Stimulated activated CD4-positive, alpha-beta T cell treated with anti-CD3 and anti-CD28 coated beads, TNF-alpha, amount 100 ng/mL, for 24 hours (primary cell): ENCODE measurements at places on chromosomes 2 and 18.

- DNase-seq, result no peak
Measured at GRCh38 chr2:233690444-233690843, 2.2 kb upstream of the UGT1A6 start.

DNA sequence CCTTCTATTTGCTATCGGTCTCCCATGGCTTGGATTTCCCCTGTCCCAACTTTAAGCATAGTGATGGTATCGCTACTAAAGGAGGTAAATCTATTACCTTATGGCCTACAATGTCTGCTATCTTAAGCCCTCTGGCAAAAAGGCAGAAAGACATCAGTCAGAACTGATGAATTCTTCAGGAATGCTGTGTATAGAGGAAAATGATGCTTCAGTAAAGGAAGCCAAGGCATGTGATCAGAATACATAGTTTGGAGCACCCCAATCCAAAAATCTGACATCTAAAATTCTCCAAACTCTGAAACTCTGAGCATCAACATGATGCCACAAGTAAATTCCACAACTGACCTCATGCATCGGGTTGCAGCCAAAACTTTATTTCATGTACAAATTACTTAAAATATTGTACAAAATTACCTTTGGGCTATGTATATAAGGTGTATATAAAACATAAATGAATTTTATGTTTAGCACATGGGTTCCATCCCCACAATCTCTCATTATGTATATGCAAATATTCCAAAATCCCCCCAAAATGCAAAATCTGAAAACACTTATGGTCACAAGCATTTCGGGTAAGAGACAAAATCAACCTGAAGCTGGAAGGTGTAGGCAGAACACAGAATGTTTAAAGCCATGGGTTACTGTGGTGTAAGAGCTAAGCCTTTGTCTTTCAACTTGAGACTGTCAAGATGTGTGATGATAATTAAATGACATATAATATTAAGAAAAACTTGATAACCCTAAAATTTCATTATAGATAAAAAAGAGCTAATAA, 66.2 kb downstream of the CUL3 start:
- no peak for DNase-seq

- no peak for DNase-seq
Measured at GRCh38 chr2:190683802-190684201, 34.9 kb downstream of the NAB1 start.

- DNase-seq, result no peak
Measured at GRCh38 chr18:9568186-9568585, 46.2 kb downstream of the PPP4R1 start.

- no peak for DNase-seq
Measured at GRCh38 chr2:6301426-6301825, 564.3 kb downstream of the CMPK2 start.

- DNase-seq, result no peak
Measured at GRCh38 chr18:63421514-63421913, 762 bp downstream of the VPS4B start.

GRCh38 chr2:179584760-179585159, 276.7 kb downstream of the ZNF385B start:
- no peak for DNase-seq

DNA sequence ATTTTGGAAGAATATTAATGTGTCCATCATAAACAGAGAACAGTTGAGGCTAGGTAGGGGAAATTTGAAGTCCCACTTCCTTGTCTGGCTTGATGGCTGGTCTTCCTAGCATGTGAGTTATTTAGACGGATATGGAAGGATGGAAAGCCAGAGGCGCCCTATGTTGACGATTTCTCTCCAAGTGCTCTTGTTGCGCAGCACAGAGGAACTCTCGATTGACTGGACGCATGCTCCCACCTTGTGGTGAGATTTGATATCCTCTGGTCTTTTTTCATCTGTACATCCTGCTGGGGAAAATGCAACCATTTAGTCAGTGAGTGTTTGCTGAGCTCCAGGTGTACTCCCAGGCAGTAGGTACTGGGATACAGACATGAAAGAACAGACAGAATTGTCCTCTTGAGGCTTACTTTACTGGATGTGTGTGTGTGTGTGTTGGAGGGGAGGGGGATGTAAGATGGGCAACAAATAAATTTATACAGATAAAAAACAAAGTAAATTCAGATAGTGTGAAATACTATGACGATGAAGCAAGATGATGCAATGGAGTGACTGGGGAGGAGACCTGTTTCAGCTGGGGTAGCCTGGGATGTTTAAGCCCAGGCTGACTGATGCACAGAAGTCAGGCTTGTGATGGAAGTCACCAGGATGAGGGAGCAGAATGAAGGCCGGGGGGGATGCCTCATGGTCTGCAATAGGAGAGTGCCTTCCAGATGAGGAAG, 137.2 kb downstream of the TRIM43 start:
- DNase-seq, result peak; percentile 16

DNA sequence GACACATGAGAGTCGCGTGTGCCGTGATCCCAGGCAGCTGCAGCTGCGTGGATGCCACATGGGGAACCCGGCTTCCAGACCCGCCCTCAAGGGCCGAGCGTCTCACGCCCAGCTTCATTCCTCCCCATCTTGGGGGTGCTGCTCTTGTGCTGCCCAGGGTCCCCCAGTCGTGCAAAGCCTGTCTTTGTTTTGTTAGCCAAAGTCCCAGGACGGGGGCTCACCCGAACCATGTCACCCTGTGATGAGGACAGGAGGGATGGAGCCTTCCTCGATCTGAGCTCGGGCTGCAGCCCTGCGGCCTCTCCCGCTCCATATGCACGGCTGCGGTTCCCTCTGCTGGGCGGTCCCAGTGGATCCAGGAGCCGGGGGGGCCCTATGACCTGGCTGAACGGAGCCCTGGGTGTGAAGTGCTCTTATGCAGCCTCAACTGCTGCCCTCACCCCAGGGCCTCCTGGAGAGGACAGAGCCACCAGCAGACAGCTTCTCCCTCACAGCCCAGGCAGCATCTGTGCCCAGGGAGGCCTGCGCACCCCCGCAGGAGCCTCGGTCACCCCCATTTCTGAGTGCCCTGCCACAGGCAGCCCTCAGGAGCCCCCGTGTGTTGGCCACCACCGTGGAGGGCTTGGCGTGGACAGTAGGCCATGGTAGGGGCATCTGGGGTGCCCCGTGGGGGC, 99.0 kb upstream of the CTDP1 start:
- no peak for DNase-seq

DNA sequence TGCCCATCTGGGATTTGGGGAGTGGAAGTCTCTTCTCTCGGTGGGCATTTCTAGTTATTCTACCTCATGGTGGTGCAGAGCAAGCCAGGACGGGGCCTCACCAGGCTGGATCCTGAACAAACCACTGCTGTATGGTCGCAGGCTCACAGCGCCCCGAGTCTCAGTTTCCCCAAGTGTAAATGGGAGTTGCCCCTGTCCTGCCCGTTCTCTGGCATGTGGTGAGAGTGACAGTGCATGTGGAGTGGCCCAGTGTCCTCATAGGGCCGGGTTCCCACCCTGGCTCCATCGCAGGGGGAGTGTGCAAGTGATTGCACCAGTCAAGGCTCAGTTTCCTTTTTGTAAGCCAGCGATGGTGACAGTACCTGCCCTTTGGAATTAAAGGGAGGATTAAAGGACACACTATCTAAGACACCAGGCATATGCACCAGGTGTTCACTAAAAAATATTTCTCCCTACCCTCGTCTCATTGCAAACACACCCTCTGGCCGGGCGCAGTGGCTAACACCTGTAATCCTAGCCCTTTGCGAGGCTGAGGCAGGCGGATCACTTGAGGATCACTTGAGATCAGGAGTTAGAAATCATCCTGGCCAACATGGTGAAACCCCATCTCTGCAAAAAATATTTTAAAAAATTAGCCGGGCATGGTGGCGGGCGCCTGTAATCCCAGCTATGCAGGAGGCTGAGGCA, 173.3 kb upstream of the MYCN start:
- no peak for DNase-seq

DNA sequence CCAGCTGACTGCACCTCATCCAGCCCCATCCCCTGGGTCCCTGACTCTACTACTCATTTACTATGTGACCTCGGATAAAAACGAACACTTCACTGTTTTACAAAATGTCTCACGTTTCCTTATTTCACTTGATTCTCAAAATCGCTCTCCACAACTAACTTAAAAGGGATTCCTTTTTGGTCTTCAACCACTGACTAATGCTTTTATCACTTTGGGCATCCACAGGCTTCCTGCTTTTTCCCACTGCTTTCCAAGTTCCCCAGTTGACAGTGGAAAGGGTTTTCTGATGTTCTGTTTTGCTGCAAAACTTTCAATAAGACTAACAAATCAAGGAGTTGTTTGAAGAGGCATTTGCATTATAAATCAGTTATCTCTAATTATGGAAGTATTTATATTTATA, 24.1 kb downstream of the EIF2AK3 start:
- DNase-seq, result no peak

- no peak for DNase-seq
Measured at GRCh38 chr2:235856151-235856854, 311.9 kb downstream of the GBX2 start.

- DNase-seq, result no peak
Measured at GRCh38 chr2:191686729-191687128, 8.8 kb downstream of the NABP1 start.

- DNase-seq, result no peak
Measured at GRCh38 chr2:23760736-23761135, 166.2 kb downstream of the ATAD2B start.

GRCh38 chr18:34729264-34729663, 19.2 kb downstream of the DTNA start:
- DNase-seq, result no peak

GRCh38 chr2:28583899-28584553, 88.2 kb downstream of the PLB1 start:
- peak; percentile 62 for DNase-seq

GRCh38 chr2:80365762-80366161, 61.2 kb upstream of the LRRTM1 start:
- DNase-seq, result no peak

DNA sequence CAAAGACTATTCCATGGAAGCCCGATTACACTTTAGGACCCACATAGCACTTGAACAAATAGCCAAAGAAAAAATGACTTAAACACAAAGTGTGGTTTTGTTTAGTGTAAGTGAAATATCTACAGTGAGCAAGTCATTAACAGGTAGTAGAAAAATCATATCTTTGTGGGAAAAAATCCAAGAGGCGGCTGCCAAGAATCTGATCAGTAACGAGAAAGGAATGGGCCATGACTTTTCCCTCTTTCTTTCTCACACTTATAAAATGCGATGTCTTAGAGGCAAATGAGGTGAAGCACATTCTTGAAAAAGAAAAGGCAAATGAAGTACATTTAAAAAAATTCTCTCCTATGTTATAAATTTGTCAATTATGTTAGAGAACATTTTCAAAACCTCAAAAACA, 12.9 kb upstream of the GEMIN6 start:
- DNase-seq, result no peak

DNA sequence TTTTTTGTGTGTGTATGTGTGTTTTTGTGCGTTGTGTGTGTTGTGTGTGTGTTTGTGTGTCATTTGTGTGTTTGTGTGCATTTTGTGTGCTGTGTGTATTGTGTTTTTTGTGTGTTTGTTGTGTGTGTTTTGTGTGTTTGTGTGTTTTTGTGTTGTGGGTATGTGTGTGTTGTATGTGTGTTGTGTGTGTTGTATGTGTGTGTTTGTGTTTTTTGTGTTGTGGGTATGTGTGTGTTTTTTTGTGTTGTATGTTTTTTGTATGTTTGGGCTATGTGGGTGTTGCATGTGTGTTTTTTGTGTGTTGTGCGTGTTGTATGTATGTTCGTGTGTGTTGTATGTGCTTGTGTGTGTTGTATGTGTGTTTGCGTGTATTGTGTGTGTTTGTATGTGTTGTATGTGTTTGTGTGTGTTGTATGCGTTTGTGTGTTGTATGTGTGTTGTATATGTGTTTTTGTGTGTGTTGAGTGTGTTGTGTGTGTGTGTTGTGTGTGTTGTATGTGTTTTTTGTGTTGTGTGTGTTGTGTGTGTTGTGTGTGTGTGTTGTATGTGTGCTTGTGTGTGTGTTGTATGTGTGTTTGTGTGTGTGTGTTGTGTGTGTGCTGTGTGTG, 275.3 kb downstream of the HRH4 start:
- no peak for DNase-seq

GRCh38 chr2:191748528-191749180, 70.7 kb downstream of the NABP1 start:
- DNase-seq, result no peak

DNA sequence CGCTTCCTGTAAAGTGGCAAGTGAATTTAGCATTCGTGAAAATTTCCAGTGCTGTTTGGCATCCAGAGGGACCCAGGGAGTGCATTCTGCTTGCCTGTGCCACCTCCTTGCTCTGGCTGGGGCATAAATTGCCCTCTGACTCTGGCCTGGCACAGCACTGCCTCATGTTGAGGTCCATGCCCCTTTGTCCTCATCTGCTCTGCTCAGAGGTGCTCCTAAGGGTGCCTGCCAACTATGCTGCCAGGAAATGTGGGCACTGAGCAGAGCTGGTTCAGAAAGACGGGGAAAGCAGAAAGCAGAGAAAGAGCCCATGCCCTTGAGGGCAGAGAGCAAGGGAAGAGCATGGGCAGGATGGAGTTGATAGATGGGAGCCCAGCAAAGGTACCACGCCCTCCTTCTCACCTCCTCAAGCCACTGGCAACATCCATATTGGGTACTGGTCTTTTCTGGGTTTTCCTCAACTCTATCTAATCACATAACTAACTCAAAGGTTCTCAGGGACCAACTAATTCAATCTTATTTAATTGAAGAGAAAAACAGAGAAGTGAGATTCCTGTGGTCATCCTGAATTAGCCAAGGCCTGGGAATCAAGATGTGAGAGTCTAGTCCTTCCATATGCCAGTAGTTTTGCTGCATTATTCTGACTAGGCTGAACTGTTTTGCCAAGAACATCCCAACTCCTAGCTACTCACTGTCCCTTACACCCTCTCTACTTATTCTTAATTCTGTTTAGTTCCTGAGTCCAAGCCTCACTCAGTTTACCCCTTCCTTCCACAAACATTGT, 441.5 kb upstream of the TNP1 start:
- DNase-seq, result no peak

GRCh38 chr2:32633040-32633439, 5.2 kb downstream of the TTC27 start:
- no peak for DNase-seq

DNA sequence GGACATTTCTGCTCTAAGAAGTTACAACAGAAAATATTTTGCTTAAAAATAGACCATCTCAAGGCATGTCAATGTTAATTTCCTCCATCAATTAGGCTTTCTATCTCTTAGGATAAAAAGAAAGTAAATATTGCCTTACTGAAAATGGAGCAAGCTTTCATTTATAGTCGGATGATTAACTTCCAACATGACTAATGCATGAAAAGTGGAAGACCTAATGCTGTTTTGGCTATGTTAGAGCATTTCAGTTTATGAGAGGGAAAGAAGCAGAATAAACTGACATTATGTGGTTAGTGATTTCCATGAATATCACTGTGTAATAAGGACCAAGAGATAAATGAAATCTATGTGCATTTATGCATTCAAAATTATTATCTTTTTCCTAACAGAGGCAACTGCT, 475.2 kb upstream of the UBE2E3 start:
- no peak for DNase-seq

DNA sequence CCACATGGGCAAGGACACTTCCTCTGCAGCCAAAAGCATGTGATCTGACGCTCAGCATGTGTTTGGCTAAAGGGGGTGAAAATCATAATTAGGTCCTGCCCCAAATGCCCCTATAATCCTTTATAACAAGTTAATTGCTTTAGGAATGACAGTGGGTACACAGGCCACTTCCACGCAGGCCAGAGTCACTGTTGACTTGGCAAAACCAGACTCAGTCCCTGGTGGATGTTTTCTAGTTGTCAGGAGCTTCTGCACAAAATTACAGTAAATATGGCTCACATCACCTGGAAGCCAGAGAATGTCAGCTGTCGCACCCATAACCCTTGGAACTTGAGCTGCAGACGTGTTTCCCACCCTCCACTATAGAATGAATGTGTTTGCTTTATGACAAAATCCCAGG, 13.3 kb upstream of the PXDN start:
- DNase-seq, result no peak
